ENCODE measurements at places on chromosomes 3 and 15.
A peak's percentile ranks its signal among the peaks of the same experiment; 100 is the strongest.

DNA sequence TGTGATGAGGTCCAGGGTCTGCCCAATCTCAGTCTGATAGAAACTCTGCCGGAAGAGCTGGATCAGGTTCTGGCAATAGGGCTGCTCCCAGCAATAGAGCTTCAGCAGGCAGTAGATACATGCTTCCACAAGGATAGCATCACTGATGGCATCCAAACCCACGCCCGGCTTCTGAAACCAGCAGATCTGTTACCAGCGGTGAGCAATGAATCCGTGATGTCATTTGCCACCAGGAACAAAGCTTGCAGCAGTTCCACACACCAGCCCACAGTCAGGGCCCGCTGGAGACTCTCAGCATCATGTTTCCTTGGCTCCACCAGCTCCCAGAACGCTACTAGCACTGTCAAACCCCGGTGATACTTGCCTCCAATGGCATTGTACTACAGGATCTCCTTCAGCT, 19.3 kb upstream of the TTBK2 start:
- no peak for DNase-seq

DNA sequence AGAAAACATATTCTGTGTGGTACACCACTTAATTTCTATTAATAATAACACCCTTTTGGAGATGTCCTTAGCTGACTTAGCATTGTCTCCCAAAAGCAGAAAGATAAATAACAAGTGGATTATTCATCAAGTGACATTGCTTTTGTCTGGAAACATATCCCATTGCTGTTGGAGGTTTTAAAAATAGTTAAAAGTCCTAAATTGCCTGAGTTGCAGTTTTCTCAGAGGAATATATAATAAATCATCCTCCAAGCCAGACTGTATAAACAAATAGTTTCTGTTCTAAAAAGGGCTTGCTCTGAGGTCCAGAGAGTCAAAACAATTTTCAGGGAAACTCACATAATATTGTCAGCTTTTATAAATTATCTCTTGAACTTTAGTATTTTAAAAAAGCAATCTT, 60.4 kb upstream of the CD96 start:
- no peak for DNase-seq

- no peak for DNase-seq
Observed at GRCh38 chr15:73683257-73683776, 866 bp upstream of the CD276 start.

DNA sequence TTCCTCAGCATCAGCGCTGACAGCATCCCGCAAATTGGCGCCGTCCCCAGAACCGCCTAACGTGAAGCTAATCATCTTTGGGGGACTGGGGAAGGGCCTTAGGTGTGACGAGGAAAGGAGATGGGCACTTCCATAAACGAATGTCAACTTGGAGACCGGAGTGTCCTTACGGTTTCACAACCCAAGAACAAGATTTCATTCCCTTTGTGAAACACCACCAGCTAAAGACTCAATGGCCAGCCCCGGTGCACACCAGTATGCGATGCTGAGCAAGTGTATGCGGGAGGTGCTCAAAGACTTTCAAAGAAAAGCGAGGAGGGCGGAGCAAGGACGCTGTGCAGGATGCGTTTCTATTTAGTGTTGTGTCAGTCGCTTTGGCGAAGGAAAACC, 759 bp upstream of the TTBK2 start:
- peak; percentile 20 for DNase-seq

DNA sequence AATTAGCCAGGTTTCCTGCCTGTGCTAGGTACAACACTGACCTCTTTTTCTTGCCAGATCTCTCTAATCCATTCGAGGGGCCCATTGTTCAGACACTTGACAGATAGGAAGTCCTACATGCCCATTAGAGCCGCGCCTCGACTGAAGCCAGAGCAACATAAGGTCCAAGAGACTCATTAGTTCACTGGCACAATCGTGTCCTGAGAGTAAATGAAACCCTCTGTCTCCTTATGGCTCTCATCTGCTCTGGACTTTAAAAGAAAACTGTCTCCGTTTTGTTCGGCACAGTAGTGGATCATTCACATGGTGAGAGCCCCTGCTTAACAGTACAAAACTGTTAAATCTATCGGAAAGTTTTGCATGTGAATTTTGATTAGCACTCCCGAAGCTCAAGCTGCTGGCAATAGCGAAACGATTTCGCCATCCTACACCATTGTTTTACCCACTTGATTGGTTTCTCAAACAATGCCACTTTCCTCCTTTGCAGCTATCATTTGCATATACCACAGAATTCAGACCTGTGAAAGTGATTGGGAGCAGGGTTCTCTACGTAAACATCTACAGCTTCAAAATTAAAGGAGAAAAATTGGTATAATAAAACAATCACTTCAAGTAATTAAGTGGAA, 19.0 kb upstream of the C15orf61 start:
- DNase-seq, result no peak

DNA sequence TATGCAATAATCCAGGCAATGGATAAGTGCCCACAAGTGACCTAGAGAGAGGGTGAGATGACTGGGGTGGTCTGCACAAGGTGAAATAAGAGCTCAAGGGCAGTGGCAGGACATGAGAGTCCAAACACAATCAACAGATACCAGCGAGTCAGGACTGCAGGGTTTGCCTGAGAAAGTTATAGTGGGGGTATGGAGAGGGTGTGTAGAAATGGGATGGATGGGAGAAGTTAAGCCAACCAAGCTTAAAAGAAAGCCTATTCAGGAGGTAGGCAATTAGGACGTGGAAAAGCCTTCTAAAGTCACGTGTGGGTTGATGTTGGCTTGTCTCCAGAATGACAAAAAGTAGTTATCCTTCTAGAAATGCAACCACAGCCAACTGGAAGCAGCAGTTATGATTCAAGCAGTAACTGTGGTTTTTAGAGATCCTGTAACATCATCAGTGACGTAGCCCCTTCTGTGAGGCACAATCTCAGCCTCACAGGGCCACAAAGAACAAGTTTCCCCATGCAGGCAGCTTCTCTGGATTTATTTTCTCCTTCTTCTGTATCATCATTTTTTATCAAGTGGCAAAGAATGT, 56.1 kb downstream of the FAM174B start:
- no peak for DNase-seq

DNA sequence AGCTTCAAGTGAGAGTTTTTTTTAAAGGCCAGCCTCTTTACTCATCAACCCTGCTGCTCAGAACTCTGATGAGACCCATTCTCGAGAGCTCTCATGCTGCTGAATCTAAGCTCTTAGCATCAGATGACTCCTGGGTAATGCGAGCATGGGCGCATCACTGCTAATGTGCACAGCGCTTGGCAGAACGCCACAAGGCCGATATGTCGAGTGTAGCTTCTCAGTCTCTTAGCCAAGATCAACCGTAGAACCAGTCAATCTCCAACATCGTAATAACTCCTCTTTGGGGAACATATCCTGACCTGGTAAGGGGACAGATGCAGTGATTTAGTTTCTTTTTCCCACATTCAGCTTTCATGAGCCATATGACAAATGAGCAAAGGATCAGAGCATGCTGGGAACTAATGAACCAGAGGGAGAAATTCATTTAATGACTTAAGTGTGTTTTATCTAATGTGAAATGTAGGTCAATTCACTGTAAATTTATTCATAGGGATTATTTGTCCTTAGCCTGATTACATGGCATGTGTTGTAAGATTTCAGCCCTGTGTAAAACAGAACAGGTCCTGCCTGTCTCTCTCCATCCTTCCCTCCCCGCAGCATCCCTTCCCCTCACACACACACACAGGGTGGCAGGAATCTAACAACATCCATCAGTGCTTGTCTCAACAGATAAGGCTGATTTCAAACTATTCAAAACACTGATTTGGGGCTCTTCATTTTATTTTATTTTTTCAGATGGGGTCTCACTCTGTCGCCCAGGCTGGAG, 195.4 kb upstream of the C2CD4B start:
- DNase-seq, result no peak

GRCh38 chr15:75065851-75066509, 42.6 kb downstream of the PPCDC start:
- no peak for DNase-seq
